ENCODE measurements at places on chromosomes 5 and 9.

- DNase-seq = no peak
These were observed 202.0 kb upstream of the HAPLN1 start for GRCh38 chr5:83922699-83923098.

GRCh38 chr9:33781736-33782135 is 13.6 kb upstream of the PRSS3 start:
- DNase-seq = no peak

DNA sequence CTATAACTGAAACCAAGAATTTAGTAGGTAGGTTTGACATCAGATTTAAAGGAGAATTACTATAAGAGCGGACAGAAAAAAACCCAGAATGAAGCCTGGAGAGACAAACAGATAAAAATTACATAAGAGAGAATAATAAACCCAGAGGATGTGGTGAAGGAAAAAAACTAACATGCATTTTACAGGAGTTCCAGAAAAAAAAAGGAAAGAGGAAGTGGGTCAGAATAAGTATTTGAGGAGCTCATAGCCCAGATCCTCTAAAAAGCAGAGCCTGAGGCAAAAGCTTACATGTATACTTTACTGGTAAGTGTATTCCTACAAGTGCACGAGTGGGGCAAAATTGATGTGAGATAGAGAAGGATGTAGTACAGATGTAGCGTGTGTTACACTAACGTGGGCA is 43.1 kb upstream of the NAA35 start:
- DNase-seq = no peak

GRCh38 chr5:108686676-108687075 is 61.0 kb upstream of the FER start:
- no peak for DNase-seq

GRCh38 chr9:137951107-137951506 is 73.5 kb downstream of the CACNA1B start:
- no peak for DNase-seq

DNA sequence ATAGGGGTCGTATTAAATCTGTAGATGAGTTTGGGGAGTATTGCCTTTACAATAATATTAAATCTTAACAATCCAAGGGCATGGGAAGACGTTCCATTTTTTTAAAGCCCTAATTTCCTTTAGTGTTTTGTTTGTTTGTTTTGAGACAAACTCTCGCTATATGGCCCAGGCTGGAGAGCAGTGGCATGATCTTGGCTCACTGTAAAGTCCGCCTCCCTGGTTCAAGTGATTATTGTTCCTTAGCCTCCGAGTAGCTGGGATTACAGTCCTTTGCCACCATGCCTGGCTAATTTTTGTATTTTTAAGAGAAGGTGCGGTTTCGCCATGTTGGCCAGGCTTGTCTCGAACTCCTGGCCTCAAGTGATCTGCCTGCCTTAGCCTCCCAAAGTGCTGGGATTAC is 19.9 kb downstream of the NIPBL start:
- no peak for DNase-seq

DNA sequence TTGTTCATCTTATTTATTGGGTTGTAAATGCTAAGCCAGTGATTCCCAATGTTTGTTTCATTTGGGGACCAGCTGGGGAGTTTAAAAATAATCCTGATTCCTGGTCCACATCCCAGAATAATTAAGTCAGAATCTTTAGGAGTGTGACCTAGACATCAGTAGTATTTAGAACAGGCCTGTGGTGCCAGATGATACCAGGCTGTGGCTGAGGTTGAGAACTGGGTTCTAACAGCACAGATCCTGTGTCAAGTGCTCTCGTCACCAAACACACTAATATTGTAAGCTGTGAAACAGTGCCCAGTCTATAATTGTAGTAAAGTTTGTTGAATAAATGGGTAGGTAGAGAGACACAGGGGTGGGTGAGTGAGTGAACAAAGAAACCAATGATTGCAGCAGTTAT is 172.1 kb upstream of the PPP1R2B start:
- no peak for DNase-seq

DNA sequence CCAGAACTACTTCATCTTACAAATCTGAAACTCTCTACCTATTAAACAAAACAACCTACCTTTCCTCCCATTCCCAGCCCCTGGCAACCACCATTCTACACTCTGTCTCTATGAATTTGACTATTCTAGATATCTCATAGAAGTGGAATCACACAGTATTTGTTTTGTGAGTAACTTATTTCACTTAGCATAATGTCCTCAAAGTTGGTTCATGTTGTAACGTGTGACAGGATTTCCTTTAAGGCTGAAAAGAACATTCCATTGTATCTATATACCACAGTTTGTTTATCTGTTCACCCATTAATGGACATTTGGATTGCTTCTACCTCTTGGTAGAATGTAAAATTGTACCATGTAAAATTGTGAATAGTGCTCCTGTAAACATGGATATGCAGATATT is 70.1 kb upstream of the NXNL2 start:
- no peak for DNase-seq

DNA sequence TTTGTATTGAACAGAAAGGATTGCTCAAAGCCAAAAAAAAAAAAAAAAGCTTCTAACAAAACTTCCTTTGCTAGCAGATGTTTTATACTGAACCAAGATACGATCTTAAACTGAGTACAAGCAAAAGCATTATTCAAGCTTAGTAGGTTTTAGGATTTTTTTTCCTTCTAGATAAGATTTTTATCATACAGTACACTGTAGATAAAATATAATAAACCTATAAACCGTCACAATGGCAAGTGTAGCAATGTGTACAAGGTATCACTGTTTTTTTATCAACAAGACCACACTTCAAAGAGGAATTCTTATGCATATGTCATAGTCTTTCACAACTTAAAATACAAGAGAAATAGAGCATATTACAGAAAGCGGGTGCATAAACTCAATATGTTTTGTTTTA is 56.5 kb upstream of the TRPM3 start:
- no peak for DNase-seq

- DNase-seq = no peak
These were observed at the start of gene FER for GRCh38 chr5:108747774-108748400. Gene FER (plus strand): TSS chr5:108747897. CDS start chr5:108798183, 50,286 bp downstream.

- peak; percentile 35 for DNase-seq
These were observed 39.3 kb downstream of the NR2F1 start for GRCh38 chr5:93622240-93622885.

GRCh38 chr5:24703934-24704333 is 59.2 kb upstream of the CDH10 start:
- DNase-seq = no peak

DNA sequence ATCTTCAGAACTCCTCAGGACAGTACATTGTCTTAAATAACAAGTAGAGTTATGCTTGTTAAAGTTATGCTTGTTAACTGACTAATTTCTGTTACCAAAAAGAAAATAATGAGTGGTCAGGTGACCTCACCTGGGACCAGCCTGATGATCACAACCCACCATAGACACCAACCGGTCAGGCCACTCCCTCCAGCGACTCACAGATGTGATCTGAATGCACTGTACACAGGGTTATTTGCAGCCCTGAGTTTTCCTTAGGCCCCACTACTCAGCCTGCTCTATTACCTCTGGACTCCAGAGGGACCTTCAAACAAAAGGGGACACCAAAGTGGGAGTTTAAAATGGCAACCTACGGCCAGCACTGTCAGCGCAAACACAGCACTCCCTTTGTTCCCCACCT is 55.3 kb downstream of the ARSB start:
- no peak for DNase-seq

- no peak for DNase-seq
These were observed 239.0 kb downstream of the FANCC start for GRCh38 chr9:95078511-95078910.

Measured in GM04503 (cell line).